ENCODE measurements at places on chromosomes 4 and X.

DNA sequence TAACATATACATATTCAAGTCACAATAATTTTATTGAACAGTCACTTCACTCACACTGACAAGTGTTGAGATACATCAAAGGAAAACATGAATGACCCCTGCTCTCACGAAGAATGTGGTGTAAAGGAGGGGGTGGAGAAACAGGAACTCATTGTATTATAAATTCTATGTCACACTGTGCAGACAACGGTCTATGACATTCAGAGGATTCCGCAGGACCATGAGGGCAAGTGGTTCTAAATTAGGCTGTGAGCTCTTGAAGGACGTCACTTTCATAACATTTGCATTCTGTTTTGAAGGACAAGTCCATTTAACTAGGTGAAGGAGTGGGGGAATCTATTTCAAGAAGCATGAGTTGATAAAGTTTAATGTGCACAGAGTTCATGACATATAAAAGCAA is 415.2 kb upstream of the HS3ST1 start:
- ATAC-seq: no peak

DNA sequence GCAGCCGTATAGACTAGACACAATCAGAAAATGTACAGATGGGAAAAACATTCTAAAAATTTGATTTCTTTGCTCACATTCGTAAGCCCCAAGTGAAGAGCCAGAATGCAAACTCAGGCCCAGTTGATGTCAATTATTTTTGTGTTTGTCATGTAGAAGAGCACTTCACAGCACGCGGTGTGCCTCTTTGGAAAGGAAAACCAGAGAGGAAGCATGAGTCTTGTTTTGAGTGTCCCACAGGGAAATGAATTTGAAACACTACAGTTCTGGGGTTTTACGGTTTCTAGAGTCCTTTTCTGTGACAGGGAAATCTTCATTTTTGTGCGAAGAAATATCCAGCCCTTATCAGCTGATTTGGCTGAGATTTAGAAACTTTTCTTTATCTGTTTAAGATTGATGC is 554.6 kb upstream of the BOD1L1 start:
- no peak for ATAC-seq

- no peak for ATAC-seq
These were observed 30.2 kb upstream of the SYTL5 start for GRCh38 chrX:37976153-37976552.

DNA sequence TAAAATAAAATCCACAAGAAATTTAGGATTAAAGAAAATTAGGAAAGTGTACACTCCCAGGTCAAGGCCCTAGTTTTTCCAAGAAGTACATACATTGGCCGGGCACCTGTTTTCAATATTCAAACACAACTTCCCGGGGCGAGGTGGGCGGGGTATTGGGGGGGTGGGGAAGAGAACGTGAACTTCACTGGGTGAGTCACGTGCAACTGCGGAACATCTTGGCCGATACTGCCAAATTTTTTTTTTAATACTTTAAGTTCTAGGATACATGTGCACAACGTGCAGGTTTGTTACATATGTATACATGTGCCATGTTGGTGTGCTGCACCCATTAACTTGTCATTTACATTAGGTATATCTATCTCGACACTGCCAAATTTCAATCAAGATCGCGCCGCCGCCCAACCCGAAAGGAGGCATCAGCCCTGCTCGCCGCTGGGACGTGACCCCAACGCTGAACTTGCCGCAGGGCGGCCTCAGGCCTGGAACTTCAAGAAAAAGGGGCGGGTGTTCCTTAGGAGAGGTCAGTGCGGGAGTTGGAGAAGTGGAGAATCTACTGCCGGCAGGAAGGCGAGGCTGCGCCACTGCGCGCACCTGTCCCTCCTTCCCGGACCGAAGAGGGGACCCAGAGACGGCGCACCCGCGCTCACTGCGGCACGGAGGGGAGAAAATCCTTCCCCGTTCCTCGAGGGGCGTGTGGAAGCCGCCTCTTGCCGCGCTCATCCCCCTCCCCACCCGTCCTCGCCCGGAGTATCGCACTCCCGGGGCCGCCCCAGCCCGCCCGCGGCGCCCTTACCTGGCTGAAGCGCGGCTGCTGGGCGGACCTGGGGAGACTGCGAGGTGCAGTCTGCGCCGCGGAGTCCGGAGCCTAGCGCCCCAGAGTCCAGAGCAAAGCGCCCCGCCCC is at the start of gene TEC:
TSS of gene TEC (minus strand) at position 883 of the 905 bp plus-strand sequence. CDS start 41,224 bp downstream, outside the sequence.
- peak; percentile 67 for ATAC-seq

- ATAC-seq: no peak
These were observed 172.7 kb downstream of the NHS start for GRCh38 chrX:17547658-17548057.

DNA sequence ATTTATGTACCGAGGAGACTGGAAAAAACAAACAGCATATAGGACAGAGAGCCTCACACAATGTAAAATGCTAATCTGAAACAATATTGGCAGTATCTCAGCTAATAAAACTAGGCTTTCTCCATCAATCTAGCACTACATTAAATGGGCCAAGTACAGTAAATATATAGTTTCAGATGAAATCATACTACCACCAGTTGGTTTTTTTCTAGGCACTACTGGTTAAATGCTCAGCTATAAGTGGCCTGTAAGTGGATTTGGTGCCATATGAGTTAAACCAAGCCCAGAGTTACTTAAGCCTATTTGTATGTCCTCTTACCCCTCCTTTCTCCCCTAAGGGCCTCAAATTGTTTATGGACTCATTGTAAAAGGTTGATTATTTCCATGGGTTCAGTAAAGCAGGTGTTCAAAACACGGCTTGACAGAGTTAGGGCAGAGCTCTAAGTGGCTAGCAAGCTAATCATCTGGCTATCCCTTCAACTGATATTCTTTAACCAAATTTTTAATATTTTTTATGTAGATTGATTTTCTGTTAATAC is 57.5 kb downstream of the FAM13A start:
- ATAC-seq: no peak

- ATAC-seq: peak; percentile 58
These were observed 31.5 kb downstream of the GPR174 start for GRCh38 chrX:79176028-79176427.

DNA sequence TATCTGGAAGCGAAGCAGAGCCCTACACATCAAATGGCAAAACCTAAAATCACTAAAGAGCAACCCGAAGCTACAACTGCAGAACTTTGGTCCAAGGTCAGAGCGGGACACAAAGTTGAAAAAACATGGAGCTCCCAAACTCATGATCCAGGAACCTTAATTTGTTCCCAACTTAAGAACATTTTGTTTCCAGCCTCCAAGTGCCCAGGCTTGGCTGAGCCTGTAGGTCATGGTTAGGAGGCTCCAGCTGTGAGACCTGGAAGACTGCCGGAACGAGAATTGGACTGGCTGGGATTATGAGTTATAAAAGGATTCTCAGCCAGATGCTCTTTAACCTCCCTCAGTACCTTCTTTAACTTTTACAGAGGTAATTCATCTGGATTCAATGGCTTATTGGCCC is 349.1 kb upstream of the DDX53 start:
- no peak for ATAC-seq

- peak; percentile 58 for ATAC-seq
These were observed 1039.7 kb downstream of the RAPGEF2 start for GRCh38 chr4:160142579-160142978.

DNA sequence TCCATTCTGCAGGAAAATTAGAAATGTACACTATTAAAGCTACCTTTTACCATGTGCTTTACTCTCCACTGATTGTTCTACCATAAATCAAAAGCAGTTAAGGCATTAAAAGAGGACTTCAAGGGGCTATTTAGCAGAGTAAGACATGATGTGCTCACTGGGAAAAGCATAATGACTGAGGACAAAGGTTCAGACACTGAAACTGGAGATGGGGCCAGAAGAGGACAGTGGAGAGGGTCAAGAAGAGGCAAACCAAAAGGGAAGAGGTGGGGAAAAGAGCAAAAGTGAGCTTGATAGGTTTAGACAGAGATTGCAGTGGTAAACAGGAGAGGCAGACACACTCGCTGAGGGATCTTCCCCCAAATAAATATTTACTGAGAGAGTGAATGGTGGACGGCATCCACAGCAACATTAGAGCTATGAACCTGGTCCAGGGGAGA is 23.8 kb downstream of the SH3RF1 start:
- no peak for ATAC-seq

GRCh38 chrX:57481514-57481913 is 110.3 kb upstream of the ZXDB start:
- ATAC-seq: no peak

DNA sequence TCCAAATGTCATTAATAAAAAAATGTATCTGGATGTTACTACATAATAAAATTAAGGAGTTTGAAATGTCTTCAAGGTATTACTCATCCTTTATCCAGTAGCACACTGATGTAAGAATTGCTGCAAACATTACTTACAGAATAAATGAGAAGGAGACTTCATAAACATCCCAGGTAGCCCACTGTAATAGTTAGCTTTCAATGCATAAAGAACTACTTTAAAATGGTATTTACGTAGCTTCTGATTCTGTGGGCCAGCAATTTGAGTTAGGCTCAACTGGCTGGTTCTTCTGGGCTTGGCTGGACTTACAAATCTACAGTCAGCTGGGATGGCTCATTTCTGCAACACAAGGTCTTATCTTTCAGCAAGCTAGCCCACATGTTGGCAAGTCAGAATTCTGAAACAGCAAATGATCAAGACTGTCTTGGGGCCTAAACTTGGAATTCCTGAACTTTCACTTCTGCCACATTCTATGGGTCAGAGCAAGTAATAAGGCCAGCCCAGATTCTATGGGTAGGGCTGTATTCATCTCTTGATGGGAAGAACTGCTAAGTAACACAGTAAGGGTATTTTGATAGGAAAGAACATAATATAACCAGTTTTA is 522.5 kb downstream of the IQCM start:
- ATAC-seq: no peak

- no peak for ATAC-seq
These were observed 36.7 kb upstream of the H2AZ1 start for GRCh38 chr4:99986792-99987191.

GRCh38 chrX:18291006-18291545 is 63.4 kb downstream of the SCML2 start:
- no peak for ATAC-seq

- no peak for ATAC-seq
These were observed 47.7 kb downstream of the FGFRL1 start for GRCh38 chr4:1058997-1059665.

DNA sequence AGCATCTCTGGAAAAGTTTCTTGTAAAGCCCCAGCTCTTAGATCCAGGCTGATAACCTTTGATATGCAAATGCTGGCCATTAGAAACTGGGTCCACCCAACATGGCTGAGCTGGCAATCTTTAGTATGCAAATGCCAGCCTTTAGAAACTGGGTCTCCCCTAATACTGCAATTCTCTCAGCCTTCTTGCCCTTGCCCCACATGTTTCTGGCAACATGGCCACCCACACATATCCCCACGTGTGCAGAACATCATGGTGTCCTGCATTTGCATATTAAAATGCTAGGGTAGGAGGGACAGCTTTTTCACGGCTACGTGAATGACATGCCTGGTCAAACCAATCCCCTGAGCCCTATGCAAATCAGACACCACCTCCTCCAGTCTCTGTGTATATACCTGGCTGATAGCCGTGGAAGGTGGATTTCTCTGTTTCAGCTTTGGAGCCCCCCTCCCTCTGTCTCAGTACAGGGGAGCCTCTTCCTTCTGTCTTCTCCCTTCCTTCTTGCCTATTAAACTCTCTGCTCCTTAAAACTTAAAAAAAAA is 344.0 kb upstream of the NWD2 start:
- no peak for ATAC-seq

DNA sequence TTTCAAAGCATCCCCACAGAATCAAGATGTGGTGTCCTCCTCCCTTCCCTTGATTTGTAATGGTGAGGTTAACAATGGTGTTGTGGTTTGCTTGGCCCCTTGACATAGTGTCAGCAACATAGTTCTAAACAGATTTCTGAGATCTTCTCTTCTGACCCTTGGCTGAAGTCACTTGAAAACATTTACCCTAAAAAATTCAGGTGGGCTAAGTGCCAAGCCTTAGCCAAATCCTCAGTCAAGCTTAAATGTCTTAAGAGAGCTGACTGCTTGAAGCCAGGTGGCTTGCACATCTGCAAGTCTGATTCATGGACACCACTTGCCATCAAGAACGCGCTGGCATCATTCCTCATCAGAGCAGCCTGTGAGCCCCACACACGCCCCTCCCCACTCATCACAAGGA is 173.2 kb downstream of the MGST2 start:
- ATAC-seq: no peak

GRCh38 chr4:148305751-148306150 is 136.5 kb downstream of the NR3C2 start:
- no peak for ATAC-seq

GRCh38 chr4:121582296-121582695 is 114.5 kb downstream of the ANXA5 start:
- no peak for ATAC-seq
